ENCODE measurements at places on chromosomes 7 and 10. TPM values are rescaled to one million over a fixed set of nuclear protein-coding genes. Genes with fewer than 3 reads are reported as not detected.

The PBLD gene
- polyA plus RNA-seq, result 0.56 TPM

The GDF2 gene
- not detected for polyA plus RNA-seq

DNA sequence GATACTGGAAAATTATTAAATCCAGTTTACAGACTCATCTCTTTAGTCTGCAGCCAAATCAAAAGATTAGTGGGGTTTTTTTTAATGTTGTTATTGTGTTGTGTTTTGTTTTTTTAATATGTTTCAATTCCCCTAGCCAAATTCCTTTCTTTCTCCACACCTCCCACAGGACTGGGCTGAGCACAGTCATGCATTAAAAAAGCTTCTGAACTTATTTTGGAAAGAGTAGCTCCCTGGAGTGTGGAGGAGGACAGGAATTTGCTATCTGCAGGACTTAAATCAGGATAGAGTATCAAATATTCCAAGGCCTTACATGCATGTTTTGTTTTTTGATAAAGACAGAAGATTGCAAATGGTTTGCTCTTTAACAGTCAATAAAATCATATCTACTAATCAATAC, 90.7 kb downstream of the GNAI1 start:
- no peaks in the 10 kb centered on the region for H3K27me3 ChIP-seq
- H3K36me3 ChIP-seq, result no peaks in the 10 kb centered on the region
- H3K27ac ChIP-seq, result no peak overlapping the region
- DNase-seq, result no peak
- no peak overlapping the region for H3K4me3 ChIP-seq

GRCh38 chr7:151336027-151336708, 5.4 kb upstream of the NUB1 start:
- H3K4me1 ChIP-seq, result no peaks in the 10 kb centered on the region
- H3K27me3 ChIP-seq, result no peaks in the 10 kb centered on the region
- H3K27ac ChIP-seq, result no peak overlapping the region
- H3K4me3 ChIP-seq, result no peak overlapping the region
- no peaks in the 10 kb centered on the region for H3K36me3 ChIP-seq

DNA sequence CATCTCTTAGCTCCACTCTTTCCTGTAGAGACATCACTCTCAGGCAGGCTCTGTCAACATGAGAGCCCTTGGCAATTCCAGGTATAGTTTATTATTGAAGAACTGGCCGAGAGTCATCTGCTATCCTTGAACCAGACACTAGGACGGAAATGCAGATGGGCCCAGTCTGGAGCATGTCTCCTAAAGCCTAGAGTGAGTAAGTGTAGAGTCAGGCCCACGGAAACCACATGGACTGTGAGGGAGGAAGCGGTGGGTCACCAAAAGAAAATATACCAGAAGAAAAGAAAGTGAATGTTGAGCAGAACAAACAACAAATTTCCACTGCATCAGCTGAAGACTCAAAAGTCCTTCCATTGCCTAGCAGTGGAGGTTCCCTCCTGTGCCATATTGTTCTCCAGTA, 15.7 kb upstream of the RELN start:
- no peak for DNase-seq
- H3K27me3 ChIP-seq, result no peaks in the 10 kb centered on the region
- no peak overlapping the region for H3K4me3 ChIP-seq
- H3K36me3 ChIP-seq, result no peaks in the 10 kb centered on the region
- H3K4me1 ChIP-seq, result no peaks in the 10 kb centered on the region
- no peak overlapping the region for H3K27ac ChIP-seq

- H3K27ac ChIP-seq, result no peak overlapping the region
- no peak for DNase-seq
- H3K4me1 ChIP-seq, result no peaks in the 10 kb centered on the region
- no peaks in the 10 kb centered on the region for H3K27me3 ChIP-seq
Measured at GRCh38 chr10:120794390-120794789, 56.8 kb upstream of the WDR11 start.
